ENCODE measurements at places on chromosomes 3 and 15.
A peak's percentile ranks its signal among the peaks of the same experiment; 100 is the strongest.

DNA sequence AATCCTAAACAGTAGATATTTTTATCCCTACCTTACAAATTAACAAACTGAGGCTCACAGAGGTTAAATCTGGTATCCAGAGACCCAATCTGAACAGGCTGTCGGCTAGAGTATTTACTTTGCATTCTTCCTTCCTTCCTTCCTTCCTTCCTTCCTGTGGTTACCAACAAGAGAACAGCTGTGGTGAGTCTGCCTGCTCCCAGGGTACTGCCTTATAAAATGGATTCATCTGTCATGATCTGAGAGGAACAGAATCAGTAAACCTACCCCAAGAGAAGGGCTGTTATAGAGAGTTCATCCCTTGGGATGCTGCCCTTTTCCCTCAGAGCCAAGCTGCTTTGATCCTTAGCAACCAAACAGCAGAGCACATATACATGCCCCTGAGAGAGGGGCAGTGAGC lies 3.6 kb downstream of the GADL1 start:
- no peak for DNase-seq

DNA sequence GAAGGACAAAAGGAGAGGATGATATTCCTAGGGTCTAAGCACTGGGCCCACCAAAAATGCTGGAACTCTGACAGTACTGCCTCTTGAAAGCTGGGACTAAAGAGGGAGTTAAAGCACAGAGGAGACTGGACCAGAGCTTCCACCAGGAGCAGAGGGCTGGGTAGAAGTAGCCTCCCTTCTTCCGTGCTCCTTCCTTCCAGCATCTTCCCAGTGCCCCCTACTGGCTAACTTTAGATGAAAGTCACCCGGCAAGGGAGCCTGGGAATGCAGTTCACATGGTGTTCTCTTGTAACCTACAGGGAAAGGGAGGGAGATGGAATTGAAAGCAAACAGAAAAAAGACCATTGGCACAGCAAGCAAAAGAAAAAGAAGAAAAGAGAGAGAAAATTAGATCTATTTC lies 106.1 kb upstream of the COL8A1 start:
- no peak for DNase-seq

DNA sequence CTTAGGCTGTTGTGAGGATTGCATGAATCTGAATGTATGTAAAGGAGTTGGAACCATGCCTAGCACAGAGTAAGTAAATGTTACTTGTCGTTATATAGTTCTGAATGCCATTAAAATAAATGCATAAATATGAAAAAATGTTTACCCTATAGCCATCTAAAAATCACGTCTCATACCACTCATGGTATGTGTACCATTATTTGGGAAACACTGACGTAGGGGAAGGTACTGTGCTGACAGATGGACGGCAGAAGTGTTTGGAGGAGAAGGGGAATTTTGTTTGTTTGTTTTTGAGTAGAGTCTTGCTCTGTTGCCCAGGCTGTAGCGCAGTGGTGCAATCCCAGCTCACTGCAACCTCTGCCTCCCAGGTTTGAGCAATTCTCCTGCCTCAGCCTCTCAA lies 30.5 kb upstream of the PDZRN3 start:
- DNase-seq = no peak

DNA sequence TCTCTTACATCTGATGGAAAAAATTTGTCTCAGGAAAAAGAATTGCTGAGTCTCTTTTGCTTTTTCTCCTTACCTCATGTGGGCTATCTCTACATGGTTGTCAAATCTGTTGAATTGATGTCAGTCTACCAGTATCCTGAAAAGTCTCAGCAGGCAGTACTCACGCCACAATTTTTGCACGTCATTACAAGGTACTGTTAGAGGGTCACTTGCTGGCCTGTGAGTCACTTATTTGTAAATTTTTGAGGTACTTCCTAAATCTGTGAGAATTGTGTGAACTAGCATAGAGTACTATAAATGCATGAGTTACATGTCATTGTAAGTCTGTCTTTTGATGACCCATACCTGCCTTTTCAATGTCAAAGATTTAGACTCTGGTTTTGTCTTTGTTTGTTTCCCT lies 15.9 kb downstream of the HPS3 start:
- no peak for DNase-seq

DNA sequence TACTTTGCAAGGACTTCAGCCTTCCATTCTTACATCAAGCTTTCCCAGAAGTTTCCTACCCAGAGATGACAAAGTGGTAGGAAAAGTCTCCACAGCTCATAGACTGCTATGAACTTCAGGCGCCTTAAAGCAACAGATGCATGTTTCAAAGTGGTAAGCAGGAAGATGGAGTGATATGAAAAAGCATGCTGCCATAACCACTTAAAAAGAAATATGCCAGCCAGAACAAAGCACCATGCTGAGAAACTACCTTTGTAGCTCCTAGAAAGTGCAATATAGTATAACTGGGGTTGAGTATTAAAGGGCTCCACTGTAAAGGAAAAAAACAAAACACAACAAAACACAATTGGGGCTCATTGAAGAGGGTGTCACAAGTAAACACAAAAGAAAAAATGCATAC lies 192.4 kb upstream of the STRIT1 start:
- DNase-seq = no peak

DNA sequence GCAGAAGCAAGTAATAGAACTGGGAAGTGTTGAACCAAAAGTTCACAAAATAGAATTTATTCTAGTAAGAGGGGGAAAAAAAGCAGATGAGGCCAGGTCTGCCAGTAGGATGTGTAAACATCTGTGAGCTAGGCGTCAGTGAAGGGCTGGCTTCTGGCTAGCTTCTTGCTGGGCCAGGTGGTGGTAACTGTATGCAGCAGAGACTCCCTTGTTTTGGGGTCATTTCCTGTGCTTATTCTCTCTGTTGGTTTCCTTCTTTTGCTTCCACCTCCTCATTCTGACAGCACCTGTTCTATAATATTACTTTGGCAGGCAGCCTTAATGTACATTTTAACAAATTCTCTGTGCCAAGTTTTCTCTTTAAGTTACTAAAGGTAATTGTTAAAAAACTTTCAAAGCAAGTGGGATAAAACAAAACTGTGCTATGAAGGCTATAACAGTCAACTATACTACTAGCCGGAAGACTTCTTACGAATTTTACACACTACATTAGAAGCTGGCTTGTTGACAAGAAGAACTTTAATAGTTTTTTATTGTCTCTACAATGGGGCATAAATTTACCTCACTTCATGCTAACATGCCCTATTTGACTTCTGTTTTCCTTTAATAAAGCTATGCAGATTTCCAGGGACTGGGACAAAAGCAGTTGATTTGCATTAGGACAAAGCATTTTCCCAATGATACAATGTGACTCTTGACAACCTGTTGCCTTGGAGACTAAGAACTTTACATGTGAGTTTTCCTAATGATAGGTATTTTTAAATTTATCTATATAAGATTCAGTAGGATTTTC lies 318.8 kb upstream of the NAALADL2 start:
- no peak for DNase-seq

DNA sequence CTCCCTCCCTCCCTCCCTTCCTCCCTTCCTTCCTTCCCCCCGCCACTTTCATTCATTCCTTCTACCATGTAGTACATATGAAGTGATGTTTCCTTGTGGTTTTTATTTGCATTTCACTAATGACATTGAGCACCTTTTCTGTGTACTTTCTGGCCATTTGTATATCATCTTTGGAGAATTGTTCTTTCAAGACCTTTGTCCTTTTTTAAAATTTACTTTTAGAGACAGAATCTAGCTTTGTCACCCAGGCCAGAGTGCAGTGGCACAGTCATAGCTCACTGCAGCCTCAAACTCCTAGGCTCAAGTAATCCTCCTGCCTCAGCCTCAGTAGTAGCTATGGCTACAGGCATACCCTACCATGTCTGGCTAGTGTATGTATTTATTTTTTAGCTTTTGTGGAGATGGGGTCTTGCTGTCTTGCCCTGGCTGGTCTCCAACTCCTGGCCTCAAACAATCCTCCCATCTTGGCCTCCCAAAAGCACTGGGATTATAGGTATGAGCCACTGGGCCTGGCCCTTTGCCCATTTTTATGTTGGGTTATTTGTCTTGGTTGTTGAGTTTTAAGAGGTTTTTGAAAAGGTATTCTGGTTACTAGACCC lies 42.0 kb upstream of the CTDSPL2 start:
- DNase-seq = no peak

GRCh38 chr3:45760878-45761711 lies 35.2 kb downstream of the SLC6A20 start:
- DNase-seq = no peak

- no peak for DNase-seq
These were observed 48.3 kb upstream of the ATP2B2 start for GRCh38 chr3:10553591-10554235.

DNA sequence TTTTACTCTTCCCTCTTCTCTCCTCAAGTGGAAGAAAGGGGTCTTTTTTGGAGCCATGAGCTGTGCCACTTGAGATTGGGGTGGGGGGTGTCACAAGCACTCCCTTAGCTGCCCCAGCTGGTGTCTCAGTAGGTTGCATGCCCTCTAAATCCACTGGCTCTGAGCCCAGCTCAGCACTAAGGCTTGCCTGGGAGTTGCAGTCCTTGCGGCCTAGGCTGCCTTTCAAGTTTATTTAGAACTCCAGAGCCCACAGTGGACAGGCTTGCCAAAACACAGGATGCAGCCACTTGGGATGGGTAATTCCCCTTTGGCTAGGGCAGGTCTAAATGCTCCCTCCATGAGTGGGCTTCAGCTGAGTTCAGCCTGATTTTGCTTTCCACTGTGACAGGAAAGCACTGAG lies 24.7 kb downstream of the C3orf20 start:
- DNase-seq = no peak

- DNase-seq = no peak
These were observed 89.1 kb downstream of the ETFA start for GRCh38 chr15:76222159-76222558.

GRCh38 chr3:160482796-160483195 lies 33.2 kb upstream of the TRIM59 start:
- no peak for DNase-seq

DNA sequence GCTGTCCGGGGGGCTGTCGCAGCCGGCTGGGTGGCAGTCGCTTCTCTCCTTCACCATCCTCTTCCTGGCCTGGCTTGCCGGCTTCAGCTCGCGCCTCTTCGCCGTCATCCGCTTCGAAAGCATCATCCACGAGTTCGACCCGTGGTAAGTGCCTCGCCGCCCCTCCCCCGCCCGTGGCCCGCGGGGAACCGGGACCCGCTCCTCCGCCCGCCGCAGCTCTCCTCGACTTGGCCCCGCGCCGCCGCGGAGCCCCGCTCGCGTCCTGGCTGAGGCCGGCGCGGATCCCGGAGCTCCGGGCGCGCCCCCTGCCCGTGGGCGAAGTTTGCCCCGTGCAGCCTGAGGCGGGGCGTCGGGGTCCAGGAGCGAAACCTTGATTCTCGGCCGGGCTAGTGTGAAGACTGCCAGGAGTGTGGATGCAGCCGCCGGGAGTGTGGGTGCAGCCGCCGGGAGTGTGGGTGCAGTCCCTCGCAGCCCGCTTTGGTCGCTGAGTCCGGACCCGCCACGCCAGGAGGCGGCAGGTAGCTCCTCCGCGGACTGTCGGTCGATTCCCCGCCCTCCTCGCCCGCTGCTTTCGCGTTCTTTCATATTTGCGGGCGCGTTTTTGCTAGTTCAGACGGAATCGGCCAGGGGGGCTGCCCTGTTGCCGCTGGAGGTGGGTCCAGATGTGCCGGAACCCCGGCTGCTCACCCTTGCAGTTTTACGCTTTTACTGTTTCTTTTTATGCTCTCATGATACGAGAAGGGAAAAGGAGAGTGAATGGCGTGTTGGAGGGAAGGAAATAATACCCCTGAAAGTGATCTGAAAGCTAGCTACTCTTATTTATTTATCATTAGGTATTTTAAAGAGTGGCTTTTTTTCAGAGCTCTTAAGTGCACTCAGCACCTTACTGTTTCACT lies 692 bp downstream of the STT3B start:
- peak; percentile 50 for DNase-seq

DNA sequence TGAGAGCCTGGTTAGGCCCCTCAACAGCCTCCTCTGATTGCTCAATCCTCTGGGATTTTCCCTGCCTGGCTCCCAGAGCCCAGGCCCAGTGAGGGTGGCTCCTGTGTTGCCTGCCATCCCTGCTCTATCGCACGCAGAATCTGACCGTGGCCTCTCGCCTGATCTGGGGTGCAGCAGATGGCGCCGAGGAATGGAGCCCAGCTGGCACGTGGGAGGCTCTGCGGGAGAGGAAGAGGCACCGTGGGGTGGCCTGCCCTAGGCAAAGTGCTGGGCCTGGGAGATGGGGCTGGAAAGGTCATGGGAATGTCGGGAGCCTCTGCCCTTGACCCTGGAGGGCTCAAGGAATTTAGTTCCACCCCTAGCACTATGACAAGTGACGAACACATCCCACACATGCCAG lies 10.3 kb downstream of the SV2B start:
- DNase-seq = no peak

- DNase-seq = no peak
These were observed 13.4 kb upstream of the PDE8A start for GRCh38 chr15:84968301-84968700.

DNA sequence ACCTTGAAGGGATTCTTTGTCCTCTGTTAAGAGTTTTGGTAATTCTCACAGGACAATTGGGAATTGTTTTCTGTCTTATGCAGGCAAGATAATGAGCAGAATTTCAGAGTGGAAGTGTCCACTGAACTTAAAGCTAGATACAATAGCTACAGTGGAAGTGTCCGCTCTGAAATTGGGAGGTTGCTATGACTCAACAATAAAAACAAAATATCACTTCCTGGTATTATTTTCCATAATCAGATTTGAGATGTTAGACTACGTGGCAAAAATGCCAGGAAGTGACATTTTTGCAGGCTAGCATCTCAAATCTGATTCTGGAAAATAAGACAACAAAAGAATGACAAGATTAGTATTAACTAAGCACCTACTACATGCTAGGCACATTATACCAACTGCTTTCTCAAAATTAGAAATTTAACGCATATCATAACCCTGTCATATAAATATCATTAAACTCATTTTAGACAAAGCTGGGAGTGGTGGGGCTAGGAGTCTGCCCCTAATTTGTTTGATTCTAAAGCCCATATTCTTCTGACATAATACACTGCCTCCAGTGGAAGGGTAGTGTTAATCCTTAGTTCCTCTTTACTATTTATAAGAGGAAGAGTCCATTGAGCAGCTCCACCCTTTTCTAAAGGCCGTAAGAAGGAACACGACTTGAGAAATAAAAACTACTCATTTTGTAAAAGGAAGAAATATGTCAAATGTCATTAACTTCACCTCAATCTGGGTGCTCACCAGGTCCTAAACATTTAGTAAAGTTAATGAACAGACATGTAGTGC lies 266.9 kb upstream of the STT3B start:
- no peak for DNase-seq

GRCh38 chr3:64221571-64222257 lies 3.6 kb downstream of the PRICKLE2 start:
- no peak for DNase-seq

DNA sequence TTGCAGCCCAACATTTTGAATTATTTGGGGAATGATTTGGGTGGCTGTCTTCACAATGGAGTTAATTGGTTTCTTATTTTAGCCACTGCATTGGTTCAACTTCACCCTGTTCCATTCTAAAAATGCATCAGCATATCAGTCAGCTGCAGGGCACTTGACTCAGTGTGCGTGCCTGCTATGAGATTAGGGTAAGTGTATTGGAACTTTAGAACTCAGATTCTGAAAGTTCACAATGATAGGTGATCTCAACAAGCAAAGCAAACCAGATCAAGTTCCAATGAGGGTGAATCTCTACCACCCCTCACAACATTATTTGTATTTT lies 265.0 kb downstream of the ZPLD1 start:
- DNase-seq = no peak

Measured in effector memory CD4-positive, alpha-beta T cell (primary cell).